NCI-H1694 (cell line): ENCODE measurements at places on chromosomes 2 and 18.

DNA sequence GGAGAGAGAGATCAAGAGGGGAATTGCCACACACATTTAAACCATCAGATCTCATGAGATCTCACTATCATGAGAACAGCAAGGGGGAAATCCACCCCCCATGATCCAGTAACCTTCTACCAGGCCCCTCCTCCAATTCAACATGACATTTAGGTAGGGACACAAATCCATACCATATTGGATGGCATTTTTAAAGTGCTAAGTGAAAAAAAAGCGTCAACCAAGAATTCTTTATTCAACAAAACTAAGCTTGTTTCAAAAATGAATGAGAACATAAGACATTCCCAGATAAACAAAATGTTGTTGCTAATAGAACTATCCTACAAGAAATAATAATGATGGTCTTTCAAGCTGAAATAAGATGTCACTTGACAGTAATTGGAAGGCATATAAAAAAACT, 626.2 kb upstream of the LRRTM1 start:
- no peak for DNase-seq

DNA sequence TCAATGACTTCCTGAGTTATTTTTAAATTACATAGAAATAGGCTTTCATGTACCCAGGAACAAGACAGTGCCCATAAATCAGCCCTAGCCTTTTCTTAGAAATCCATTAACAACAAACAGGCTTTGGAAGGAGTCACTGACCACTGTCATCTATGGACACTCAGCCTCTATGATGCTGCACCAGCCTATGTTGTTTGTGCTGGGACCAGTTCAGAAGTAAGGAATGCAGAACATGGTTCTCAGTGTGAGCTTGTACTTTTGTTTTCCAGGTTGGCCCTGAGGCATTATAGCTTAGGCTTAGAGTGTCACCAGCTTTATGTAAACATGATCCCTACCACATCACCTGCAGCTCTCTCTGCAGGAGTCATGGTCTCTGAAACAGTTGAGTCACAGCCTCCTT, 335.7 kb upstream of the CDH7 start:
- DNase-seq, result no peak

GRCh38 chr18:25895518-25895917, 194.9 kb downstream of the SS18 start:
- DNase-seq, result no peak

- no peak for DNase-seq
Measured at GRCh38 chr2:39942950-39943349, 163.9 kb upstream of the THUMPD2 start.

- DNase-seq, result no peak
Measured at GRCh38 chr2:111716905-111717775, 166.9 kb downstream of the ANAPC1 start.

DNA sequence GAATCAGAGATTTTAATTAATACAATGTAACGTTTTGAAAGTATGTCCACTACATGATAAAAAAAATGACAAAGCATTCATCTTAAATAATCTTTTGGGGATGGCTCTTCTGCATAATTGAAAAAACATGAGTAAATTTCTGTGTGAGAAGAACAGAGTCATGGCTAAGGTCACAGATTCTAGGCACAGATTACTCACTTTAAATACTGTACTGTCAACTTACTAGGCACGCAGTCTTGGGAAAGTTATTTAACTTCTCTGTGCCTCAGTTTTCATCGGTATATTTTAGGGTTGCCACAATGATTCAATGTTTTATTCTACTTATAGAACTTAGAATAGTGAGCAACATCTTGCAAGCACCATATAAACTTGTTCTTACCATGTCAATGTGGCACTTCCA, 49.2 kb downstream of the TMEFF2 start:
- no peak for DNase-seq

GRCh38 chr18:32310774-32311173, 120.9 kb downstream of the MEP1B start:
- DNase-seq, result no peak

DNA sequence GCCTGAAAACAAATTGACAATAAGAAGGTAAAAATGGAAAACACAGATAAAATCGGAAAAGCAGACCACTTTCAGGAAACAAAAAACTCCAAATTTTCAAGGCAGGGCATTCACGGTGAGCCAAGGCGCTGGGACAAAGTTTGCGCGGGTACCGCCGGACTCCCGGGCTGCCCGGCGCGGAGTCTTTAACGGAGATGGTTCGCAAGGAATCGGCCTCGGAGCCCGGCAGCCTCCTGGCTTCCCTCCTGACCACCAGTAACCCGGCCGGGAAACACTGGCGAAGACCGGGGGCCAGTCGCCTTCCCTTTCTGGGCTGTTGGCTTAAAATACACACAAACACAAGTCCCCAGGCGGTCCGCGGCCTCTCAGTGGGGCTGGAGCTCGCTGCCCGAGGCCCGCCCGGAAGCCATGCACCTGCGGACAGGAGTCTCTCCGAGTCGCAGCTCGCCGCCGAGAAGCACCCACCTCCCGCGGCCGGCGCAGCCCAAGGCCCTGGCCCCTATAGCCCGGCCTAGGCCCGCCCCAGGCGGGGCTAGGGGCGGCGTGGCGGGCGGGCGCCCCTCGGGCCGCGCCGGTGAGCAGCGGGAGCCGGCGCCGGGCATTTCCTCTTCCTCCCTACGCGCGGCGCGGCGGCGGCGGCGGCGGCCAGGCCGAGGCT, 622 bp upstream of the KCMF1 start:
- DNase-seq, result no peak

DNA sequence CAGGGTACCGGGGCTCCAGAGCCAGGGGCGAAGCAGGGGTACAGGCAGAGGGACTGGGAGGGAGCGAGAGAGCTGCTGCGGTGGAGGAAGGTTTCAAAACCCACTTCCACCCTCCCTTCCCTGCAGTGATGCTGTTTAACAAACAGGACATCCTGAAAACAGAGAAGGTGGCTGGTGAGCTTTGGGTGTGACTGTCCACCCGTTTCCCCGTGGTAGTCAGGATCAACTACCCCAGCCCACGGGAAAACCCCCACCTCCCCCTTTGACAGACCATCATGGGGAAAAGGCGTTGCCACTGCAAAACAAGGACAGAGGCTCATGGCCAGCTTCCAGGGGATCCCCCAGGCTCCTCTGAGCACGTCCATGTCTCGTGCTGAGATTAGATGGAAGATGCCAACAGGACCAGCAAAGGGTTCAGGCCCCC, 12.9 kb downstream of the TMEM185B start:
- DNase-seq, result no peak

DNA sequence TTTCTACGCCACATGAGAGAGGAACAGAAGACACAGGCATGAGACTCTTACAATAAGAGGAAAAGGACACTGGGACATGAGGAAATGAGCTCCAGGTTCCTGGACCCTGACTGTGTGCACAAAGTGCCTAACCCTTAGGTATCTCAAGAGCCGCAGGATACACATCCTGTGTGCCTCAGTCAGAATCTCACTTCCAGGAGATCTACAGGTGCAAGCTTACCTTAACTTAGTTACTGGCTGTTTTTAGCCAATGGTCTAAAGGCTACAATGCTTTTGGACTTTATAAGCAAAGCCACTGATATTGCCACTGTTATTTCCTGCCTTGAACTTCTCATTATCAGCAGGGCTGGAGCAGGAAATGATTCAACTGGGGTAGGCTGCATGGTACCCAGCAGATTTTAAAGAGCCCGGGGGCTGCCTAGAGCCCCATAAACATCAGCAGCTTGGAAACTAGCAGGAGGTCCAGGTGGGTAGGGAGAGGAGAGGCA, 254.4 kb downstream of the ZNF521 start:
- DNase-seq, result no peak

DNA sequence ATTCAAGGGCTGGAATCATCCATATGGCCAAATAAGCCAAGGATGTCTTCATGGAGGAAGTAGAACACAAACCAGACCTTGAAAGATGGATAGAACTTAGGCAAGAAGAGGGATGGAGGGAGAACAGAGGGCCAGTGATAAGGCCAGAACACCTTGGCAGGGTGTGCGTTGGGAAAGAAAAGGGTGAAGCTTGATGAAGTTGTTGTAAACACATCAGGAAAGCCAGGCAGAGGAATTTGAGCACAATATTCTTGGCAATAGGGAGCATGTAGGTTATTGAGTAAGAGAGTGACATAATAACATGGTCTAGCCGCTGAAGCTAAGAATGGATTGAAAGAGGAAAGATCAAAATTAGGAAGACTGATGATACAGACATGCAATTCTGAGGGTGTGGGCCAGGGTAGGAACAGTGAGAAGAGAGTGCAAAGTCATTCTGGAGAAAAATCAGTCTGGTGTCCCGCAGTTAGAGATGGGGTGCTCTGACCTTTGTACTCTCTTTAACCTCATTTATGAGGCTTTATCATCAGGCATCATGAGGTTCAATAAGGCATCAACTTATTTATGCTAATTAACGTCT, 41.0 kb downstream of the SLC14A2 start:
- no peak for DNase-seq

- no peak for DNase-seq
Measured at GRCh38 chr2:137155356-137156104, 390.2 kb downstream of the THSD7B start.

DNA sequence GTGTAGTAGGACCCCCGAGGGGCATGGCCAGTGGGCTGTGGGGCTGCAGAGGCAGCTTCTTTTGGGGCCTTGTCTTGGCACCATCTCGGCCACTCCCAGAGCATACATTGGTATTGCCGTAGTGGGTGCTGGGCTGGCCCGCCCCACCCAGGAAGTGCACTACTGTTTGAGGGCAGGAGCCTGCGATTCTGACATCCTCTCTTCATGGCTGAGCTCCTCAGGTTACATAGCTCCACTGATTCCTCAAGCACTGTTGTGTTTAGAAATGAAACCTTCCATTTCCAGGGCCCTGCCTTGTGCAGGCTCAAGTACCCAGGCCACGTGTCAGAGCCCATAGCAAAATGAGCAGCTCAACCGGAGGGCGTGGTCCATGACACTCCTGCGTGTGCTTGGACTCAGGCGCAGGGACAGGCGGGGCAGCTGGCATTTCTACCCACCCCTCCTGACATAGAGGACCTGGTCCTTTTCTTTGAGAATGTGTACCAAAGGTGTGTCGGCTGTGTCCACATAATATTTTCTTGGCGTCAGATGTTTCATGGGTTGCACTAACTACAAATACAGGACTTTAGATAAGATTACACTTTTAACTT, 67.9 kb downstream of the DGKD start:
- no peak for DNase-seq

GRCh38 chr2:176914371-176914770, 298.2 kb upstream of the HNRNPA3 start:
- no peak for DNase-seq

DNA sequence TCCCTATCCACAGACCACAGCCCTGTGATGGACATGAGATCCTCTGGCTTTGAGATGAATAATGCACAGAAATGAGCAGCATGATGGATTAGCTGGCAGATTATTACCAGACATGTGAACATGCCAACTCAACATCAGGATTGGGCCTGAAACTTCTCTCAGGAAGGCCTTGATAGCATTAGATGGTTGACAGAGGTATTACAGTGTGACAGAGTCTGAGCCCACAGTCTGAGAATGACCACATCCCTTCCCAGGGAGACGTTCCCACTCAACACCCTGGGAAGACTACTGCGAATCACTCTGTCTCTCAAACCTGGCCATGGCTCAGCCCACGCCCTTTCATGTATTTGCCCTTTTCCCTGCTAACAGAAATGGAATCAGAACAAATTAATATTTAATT, 66.9 kb downstream of the BCL11A start:
- no peak for DNase-seq

GRCh38 chr18:9209279-9209678, 72.7 kb downstream of the ANKRD12 start:
- no peak for DNase-seq

DNA sequence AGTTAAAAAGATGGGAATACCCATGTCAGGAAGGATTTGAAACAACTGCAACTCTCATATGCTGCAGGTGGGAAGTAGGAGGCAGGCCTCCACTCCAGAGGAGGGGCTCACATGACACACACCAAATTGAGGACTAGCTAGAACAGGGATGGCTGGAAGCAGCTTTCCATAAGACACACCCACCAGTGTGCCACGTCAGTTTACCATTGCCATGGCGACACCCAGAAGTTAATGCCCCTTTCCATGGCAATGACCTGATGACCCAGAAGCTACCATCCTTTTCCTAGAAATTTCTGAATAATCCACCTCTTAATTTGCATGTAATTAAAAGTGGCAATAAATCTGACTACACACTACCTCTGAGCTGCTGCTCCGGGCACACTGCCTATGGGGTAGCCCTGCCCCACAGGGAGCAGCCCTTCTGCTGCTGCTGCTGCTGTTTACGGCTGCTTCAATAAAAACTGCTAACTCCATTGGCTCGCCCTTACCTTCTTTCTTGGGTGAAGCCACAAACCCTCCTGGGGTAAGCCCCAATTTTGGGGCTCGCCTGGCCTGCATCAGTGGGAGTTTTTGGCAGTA, 89.4 kb downstream of the RRM2 start:
- no peak for DNase-seq

DNA sequence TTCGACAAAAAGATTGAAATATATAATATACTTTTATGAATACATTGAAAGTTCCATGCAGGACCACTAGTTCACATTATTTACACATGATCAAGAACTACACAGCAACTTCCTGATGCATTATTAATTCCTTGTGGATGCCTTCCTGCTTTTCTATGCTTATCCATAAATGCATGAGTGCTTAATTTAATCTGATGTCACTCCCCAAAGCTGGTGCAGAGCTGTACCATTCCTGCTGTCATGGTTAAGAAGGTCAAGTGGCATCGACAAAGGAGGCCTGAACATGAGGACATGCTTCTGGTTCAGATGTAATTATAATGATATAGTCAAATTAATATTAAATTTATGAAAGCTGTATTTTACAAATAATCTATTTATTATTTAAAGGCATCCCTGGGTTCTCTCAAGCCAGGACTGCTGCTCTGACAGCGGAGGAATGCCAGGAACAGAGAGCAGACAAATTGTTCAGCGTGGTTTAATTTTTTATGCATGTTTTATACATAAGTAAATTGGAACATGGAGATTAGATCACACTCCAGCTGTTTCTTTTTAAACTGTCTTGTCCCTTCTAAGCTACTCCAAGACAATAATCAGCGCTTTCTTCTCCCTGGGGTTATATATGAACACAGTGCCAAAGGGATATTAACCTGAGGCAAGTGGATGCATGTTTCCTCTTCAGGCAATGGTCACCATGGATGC, 307.3 kb upstream of the CNTNAP5 start:
- no peak for DNase-seq

GRCh38 chr2:37855283-37856041, 69.6 kb upstream of the RMDN2 start:
- no peak for DNase-seq

- no peak for DNase-seq
Measured at GRCh38 chr2:156215656-156216055, 116.9 kb downstream of the NR4A2 start.

DNA sequence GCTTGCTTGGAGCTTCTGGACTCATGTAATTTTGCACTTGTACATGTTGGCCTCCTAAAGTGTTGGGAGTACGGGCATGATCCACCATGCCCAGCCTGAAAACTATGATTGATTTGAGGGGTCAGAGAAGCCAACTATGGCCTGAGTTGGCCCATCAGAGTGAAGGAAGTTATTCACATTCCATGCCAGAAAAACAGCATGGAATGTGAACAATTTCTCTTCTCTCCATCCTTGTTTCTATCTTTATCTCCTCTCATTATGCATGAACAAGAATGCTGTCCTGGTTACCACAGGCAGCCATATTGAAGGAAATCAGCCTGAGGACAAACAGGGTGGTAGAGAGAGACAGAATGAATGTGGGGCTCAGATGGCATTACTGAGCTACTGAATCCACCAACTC, 3.5 kb upstream of the CD226 start:
- DNase-seq, result no peak

GRCh38 chr18:5948237-5948636, 52.9 kb upstream of the TMEM200C start:
- no peak for DNase-seq

- no peak for DNase-seq
Measured at GRCh38 chr2:71330585-71331330, 824 bp upstream of the ZNF638 start.

- DNase-seq, result no peak
Measured at GRCh38 chr2:196449083-196449482, 190.4 kb upstream of the CCDC150 start.
